Activated effector memory CD4-positive, alpha-beta T cell treated with Interleukin-2 at 50 U/mL for 16 hours (primary cell): ENCODE measurements at places on chromosomes 7 and 10.

DNA sequence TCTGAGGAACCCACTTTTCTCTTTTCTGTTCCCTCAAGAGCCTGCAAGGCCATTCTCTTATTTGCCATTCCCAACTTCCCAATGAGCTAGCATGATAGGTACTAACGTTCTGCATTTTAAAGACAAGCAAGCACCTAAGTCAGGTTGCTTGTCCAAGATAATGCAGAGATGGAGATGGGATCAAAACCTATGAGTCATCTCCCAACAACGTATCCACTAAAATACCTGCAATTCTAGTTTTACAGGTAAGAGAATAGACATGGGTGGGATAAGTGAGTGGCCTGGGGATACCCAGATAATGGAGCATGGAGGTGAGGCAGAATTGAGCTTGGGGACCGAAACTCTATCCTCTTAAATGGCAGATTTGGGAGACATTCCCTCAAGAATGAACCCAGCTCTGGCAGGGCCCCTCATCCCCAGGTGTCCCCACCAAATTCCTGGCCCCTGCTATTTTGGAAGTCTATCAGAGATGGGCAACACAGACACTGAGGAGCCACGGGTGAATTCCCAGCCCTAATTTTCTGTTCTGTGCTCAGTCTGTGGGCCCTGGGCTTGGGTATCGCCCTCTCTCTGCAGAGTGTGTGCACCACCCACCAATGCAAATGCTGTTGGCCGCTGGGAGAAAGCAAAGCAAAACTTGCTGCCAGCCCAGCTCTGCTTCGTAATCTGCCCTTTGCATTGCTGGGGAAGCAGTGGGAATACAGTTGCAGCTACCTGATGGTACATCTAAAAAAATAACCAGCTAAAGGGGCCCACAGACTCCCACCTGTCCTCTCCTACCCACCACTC lies 98.3 kb downstream of the KCNMA1 start:
- no peak for DNase-seq

- DNase-seq, result no peak
Measured at GRCh38 chr7:132508724-132509353, 67.4 kb downstream of the PLXNA4 start.

- DNase-seq, result no peak
Measured at GRCh38 chr7:23607130-23607529, 9.9 kb downstream of the CCDC126 start.

DNA sequence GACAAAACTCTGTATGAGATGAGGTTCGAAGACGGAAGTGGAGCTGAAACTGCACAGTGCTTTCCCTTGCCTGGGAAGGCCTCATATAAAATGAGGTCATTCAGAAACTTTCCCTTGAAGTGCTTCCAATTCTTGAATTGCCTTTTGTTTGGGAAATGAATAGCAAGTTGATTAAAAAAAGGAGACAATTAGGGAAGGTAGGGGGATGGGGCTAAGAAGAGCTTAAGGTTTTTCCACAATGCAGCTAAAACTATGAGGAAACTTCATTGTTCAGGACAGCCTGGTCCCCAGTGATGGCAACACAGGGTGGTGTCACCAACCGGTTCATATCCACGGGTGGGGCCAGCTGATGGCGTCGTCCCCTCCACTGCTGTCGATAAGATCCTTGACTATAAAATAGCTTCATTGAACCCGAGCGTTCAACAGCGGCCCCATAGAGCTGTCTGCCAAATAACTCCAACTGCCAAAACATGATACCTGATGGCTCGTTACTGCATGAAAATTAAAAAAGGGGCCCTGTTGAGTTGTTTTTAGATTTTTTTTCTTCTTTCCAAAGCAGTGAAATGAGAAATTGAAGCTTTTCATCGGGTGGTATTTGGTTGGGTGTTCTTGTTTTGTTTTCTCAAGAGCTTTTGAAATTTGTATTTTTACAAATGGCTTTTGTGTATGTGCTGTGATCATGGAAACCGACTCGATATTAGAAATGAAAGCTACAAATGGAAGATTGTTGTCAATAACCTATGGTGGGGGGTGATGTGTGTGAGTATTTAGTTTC lies 2.8 kb upstream of the CELF2 start:
- DNase-seq, result no peak

GRCh38 chr10:123519861-123520260 lies 146.3 kb upstream of the GPR26 start:
- no peak for DNase-seq

- peak; percentile 95 for DNase-seq
Measured at GRCh38 chr7:44885394-44886317, at the start of gene PURB. TSS of gene PURB (minus strand) at chr7:44885530. CDS start at chr7:44885348, 182 bp downstream.

DNA sequence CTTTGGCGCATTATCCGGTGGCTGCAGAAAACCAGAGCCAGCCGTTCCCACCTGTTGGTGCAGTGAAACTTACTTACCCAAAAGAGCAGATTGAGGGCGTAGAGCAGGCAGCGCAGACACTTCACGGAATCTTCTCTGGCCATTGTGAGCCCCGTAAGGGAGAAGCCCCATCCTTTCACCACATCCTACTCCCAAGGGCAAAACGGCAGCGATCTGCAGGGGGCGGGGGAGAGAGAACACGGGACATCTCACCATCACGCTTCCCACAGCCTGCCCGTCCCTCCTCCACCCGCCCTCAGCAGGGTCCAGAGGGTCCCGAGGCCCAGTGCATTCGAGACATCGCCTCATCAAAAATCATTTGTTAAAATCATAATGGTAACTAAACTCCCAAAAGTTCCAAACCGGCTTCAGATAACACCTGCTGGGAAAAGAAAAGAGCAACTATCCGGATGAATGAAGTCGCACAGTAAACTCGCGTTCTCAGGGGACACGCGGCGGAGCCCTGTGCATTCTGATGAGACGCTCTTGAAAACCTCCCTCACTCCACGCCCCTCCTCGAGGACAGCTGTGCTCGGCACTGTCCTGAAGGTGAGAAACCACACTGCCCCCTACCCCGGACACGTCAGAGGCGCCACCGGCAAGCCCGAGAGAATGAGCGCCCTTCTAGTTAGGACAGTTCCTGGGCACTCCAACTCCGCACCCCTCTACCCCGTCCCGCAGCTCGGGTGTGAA lies 1.2 kb downstream of the TSPAN12 start:
- DNase-seq, result no peak

- no peak for DNase-seq
Measured at GRCh38 chr10:75596930-75597620, 165.7 kb downstream of the LRMDA start.

GRCh38 chr10:52682766-52683165 lies 89.8 kb downstream of the MBL2 start:
- DNase-seq, result no peak

DNA sequence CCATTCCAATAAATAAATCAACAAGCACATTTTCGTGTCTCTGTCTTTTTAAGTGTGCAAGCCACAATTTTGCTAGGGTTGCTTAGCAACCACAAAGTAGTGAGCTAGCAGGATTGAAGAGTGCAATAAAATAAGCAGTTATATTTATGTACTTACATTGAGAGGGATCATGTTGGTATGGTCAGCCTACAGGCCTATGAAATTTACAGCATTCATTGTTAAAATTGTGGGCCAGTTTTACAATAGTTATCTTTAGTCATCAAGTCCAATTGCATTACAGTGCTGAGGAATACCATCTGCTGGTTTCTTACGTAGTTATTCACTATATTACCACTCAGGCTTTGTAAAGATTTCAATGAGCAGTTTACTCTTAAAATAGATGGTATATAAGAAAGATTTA lies 192.5 kb upstream of the POT1 start:
- no peak for DNase-seq

GRCh38 chr7:140673063-140673773 lies 473 bp downstream of the ADCK2 start:
- DNase-seq, result peak; percentile 64

- no peak for DNase-seq
Measured at GRCh38 chr10:91105269-91105668, 115.2 kb upstream of the PCGF5 start.

- DNase-seq, result no peak
Measured at GRCh38 chr10:1040133-1040532, 8.8 kb downstream of the IDI1 start.

GRCh38 chr7:75979759-75980429 lies 14.5 kb downstream of the TMEM120A start:
- DNase-seq, result no peak

DNA sequence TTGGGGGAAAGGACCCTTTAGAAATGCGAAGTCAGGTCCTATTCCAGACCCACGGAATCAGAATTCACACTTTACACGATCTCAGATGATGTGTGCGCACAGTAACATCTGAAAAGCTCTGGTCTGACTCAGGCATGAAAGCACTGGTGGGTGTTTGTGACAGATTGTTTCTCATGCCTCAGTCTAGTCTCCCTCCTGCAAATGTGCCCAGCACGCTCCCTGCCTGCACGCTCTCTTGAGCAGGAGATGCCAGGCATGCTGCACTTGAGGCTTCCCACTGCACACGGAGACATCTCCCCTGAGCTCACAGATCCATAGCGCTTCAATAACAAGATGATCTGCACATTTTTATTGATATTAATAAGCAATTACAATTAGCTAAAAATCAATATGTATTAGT lies 23.6 kb upstream of the ZNF37A start:
- DNase-seq, result no peak

DNA sequence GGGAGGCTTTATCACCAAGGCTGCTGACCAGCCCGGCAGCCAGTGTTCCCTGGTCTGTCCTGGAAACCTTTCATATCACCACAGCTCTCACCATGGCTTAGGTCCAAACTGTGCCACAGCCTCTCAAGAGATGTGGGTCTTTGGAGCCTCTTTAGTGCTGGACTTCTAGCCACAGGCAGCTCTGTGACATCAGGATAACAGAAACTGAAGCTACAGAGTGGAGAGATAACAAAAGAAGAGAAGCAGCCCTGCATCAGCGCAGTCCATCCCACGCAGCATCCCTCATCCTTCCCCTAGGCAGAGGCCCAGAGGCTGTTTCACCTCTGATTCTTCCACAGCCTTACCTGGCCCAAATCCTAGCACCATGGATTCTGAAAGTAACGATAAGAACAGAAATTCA lies 187.9 kb upstream of the KMT2E start:
- DNase-seq, result no peak
